Vagina (tissue), 2 donors: ENCODE measurements at places on chromosomes 4 and X. TPM values are rescaled to one million over a fixed set of nuclear protein-coding genes. Genes with fewer than 3 reads are reported as not detected.
A peak's percentile ranks its signal among the peaks of the same experiment; 100 is the strongest.

The SLC49A3 gene
- total RNA-seq = 11.0 TPM

The SATL1 gene
- not detected for total RNA-seq

The EXOC1L gene
- total RNA-seq = not detected

The ADGRG4 gene
- total RNA-seq = 0.25 TPM

The GCNA gene
- total RNA-seq = 9.1 TPM

The KCTD8 gene
- not detected for total RNA-seq

The NR3C2 gene
- 9.6 TPM for total RNA-seq

The ODAM gene
- total RNA-seq = not detected

GRCh38 chr4:78057600-78058550, 752 bp downstream of the FRAS1 start:
- peak overlapping the region; percentile 67 for H3K4me3 ChIP-seq
- H3K36me3 ChIP-seq = no peaks in the 10 kb centered on the region
- H3K27me3 ChIP-seq = no peaks in the 10 kb centered on the region
- H3K27ac ChIP-seq = peak overlapping the region; percentile 79

DNA sequence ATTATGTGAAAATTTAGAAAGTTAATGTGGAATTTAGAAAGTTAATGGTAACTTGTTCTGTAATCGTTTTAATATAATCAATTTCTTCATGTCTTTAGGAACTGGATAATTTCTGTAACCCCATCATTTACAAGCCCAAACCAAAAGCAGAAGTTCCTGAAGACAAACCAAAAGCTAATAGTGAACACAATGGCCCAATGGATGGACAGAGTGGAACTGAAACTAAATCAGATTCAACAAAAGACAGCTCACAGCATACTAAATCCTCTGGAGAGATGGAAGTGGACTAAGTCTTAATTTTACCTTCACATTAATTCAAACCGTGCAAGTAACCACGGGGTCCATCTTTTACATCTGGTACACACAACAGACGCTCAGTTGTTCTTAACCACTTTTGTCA, 48.1 kb upstream of the PLK4 start:
- H3K4me1 ChIP-seq = no peaks in the 10 kb centered on the region
- no peak overlapping the region for H3K4me3 ChIP-seq
- H3K27ac ChIP-seq = no peak overlapping the region
- H3K27me3 ChIP-seq = no peaks in the 10 kb centered on the region
- H3K36me3 ChIP-seq = no peaks in the 10 kb centered on the region
- no peak for DNase-seq

DNA sequence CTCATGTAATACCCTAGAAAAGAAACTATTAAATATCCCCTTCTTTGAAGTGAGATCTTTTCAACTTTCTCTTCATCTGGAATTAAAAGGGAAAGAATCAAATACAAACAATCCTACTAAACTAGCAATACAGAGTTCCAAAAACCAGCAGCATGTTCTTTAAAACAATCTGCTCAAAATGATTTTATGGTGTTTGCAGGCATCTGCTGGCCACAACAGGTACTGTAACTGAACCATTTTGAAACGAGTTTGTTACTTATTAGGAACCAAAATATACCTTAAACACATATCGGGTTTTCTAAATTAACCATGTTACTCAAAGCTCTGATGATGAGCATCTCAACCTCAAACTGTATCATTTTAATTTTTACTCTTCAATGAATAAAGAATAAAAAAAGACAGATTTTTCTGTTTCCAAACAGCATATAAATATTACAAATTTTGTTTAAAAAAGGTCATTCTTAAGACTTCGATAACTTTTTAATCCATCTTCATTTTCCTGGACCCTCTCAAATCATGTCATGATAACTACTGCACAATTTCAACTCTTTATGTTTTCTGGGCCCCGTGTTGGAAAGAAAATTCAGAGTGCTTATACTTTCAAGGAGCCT, 56.5 kb downstream of the ARAP2 start:
- no peak overlapping the region for H3K4me3 ChIP-seq
- no peaks in the 10 kb centered on the region for H3K27me3 ChIP-seq
- no peaks in the 10 kb centered on the region for H3K4me1 ChIP-seq
- no peak overlapping the region for H3K27ac ChIP-seq
- peaks cover 11% of the 10 kb centered on the region for H3K36me3 ChIP-seq

- H3K36me3 ChIP-seq = no peaks in the 10 kb centered on the region
- DNase-seq = no peak
- peaks cover 7% of the 10 kb centered on the region for H3K4me1 ChIP-seq
- H3K27ac ChIP-seq = peak overlapping the region; percentile 75
These were observed 15.2 kb downstream of the NDUFB11 start for GRCh38 chrX:47129157-47129898.

GRCh38 chr4:25835384-25835783, 27.4 kb downstream of the SEL1L3 start:
- H3K4me3 ChIP-seq = no peak overlapping the region
- H3K27ac ChIP-seq = no peak overlapping the region
- no peaks in the 10 kb centered on the region for H3K36me3 ChIP-seq
- DNase-seq = no peak
- H3K4me1 ChIP-seq = no peaks in the 10 kb centered on the region

DNA sequence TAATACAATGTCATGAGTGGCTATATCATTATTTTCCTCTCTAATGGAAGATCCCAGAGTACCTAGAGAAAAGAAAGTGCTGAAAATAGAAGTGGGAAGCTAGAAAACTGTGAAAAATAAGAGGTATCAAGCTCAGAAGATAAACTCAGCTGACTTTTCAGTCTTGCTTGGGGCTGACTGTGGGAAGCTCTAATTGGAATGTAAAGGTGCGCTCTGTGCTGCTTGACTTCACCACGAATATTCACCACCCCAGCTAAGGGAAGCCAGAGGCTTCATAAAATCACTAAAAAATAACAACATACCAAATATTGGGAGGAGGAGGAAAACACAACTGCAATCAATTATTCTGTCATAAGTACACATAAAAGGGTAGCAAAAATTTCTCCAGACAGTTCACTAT, 25.1 kb downstream of the NDST3 start:
- H3K27me3 ChIP-seq = no peaks in the 10 kb centered on the region
- H3K36me3 ChIP-seq = no peaks in the 10 kb centered on the region
- H3K4me1 ChIP-seq = no peaks in the 10 kb centered on the region
- no peak overlapping the region for H3K4me3 ChIP-seq

GRCh38 chr4:96756584-96756983, 916.7 kb downstream of the PDHA2 start:
- H3K36me3 ChIP-seq = no peaks in the 10 kb centered on the region
- DNase-seq = no peak

GRCh38 chr4:37549041-37549440, 137.1 kb downstream of the RELL1 start:
- DNase-seq = no peak
- H3K4me1 ChIP-seq = no peaks in the 10 kb centered on the region
- H3K36me3 ChIP-seq = no peaks in the 10 kb centered on the region
- no peak overlapping the region for H3K4me3 ChIP-seq

DNA sequence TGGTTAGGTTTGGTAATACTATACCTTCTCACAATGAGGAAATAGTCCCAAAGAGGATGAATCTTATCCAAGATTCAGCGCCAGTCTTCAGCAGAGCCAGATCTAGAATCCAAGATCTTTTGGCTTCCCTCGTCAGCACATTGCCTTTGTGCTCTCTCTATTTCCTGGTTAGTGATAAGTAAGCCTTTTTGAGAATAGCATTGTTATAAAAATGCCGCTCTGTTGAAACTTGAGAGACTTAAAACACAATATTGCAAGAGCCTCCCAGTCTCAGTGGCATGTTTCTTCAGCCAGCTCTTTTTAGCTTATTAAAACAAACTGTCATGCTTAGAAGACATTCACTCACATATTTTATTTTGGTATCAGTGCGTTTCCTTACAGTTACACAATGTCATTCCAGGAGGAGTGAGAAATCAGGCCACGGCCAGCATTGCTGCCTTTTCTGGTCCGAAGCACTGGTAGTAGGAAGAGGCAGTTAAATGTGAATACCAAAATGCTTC, 141.4 kb downstream of the KLHL8 start:
- no peaks in the 10 kb centered on the region for H3K36me3 ChIP-seq
- H3K27ac ChIP-seq = peak overlapping the region; percentile 64
- H3K4me1 ChIP-seq = peaks cover 99% of the 10 kb centered on the region

DNA sequence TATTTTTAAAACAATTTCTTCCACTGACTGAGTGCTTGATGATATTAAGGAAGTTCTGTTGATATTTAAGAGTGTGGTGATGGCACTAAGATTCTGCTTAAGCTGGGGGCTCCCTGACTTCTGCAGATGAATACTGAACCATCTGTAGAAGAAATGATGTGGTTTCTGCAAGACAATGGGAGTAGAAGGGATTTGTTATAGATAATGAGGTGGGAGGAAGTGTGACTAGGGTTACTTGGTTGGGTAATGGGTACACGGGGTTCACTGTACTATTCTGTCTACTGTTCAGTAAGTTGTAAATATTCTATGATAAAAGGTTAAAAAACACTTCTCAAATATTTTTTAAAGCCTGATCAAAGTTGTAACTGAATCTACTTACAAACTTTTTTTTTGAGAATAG, 60.9 kb upstream of the TXK start:
- H3K27ac ChIP-seq = no peak overlapping the region
- DNase-seq = no peak
- H3K27me3 ChIP-seq = no peaks in the 10 kb centered on the region
- H3K4me1 ChIP-seq = peaks cover 10% of the 10 kb centered on the region
